ENCODE measurements at places on chromosomes 7 and 10. TPM values are rescaled to one million over a fixed set of nuclear protein-coding genes. Genes with fewer than 3 reads are reported as not detected.

DNA sequence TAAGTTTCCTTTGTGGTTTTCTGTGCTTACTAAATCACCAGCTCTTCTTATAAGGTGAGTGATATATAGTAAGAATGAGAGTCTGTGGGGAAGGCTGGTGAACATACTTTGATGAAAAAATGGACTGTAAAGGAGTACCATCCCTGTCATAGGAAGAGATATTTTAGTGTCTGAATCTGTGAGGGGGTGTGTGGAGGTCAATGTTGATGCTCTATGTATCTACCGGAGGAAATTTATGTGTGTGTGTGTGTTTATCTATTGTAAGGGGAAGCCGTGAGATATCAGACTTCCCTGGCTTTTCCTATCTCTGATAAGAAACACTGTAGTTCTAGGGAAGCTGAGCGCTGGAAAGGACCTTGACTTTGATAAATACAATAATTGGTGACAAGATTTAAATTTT is 179.0 kb downstream of the PCDH15 start:
- no peak for DNase-seq

DNA sequence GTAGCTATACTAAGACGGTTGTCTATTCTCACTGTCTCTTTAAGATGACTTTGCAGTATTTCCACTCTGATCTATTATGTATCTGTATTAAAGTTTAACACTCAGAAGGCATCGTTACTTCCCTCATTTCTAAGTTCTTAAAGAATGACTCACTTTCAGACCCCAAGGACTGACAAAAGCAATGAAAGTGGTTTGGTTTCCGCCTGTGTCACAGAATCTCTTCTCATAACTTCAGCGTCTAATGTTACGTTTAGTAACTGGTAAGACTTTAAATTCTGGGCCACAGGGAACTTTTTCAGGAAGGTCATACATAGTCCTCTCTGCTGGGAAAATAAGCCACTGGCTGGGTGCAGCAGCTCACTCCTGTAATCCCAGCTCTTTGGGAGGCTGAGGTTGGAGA is 892.0 kb upstream of the AUTS2 start:
- DNase-seq: no peak

DNA sequence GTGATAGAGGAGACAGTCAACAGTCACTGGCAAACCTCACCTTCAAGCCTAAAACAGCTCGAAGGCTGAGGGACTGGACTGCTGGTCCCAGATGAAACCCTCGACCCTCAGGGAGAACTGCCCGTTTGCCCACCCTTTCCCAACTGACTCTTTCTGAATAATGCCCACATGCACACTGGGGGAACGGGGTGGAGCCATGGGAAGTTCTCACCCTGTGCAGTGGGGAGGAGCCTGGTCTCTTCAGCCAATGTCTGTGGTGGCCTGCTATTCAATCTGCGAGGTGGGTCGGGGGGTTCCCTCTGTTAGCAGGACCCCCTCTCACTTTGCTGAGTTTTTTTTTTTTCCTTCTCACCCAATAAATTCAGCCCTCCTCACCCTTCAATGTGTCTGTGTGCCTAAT is 14.5 kb downstream of the TOMM7 start:
- DNase-seq: no peak

GRCh38 chr10:15290671-15291070 is 80.4 kb downstream of the FAM171A1 start:
- no peak for DNase-seq

DNA sequence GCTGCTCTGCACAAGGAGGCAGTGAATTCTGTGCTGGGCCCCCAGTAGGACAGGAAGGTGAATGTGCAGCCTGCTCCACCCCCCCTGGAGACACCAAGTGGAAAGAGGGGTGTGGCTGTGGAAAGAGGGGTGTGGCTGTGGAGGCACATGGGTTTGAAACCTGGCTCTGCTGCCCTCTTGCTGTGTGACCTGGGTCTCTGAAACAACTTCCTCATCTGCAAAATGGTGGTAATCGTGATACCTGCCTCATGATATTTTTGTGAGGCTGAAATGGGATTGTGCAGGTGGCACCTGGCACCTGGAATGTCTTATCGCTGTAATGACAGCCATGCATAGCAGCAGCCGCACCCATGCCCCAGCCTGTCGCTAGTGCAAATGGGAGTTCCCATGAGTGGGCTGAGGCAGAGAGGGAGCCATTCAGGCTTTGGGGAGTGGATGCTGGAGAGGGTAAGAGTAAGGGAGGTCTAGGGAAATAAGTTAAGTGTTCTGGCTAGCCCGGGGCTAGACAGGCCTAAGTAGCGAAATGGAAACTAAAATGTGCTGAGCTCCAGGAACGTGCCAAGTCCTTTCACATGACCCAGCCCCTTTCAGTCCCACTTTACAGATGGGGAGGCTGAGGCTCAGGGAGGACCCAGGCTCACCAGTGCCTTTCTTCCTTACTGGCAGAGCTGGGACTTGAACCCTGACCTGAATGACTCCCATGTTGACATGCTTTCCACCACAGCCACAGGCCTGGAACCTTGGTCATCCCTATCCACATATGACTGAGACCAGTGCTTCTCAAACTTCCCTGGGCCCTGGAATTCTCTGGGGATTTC is 35.0 kb downstream of the C10orf105 start:
- DNase-seq: no peak

- no peak for DNase-seq
Observed at GRCh38 chr10:453647-454046, 235.8 kb downstream of the DIP2C start.

Gene ZYX
- polyA plus RNA-seq: 151 TPM

Data from left lung (tissue), 14 donors.